ENCODE measurements at places on chromosomes 1 and 21. TPM values are rescaled to one million over a fixed set of nuclear protein-coding genes. Genes with fewer than 3 reads are reported as not detected.
A peak's percentile ranks its signal among the peaks of the same experiment; 100 is the strongest.

- no peak for DNase-seq
Observed at GRCh38 chr1:76876655-76877395, 9.5 kb downstream of the ST6GALNAC5 start.

- DNase-seq, result no peak
Observed at GRCh38 chr1:36092798-36093185, 4.1 kb downstream of the ADPRS start.

- no peak for DNase-seq
Observed at GRCh38 chr1:157773493-157774350, 3.2 kb downstream of the FCRL2 start.

GRCh38 chr1:168340781-168341482 is 60.3 kb downstream of the TBX19 start:
- no peak for DNase-seq

GRCh38 chr1:202915146-202915545 is 11.9 kb downstream of the KLHL12 start:
- DNase-seq, result no peak

DNA sequence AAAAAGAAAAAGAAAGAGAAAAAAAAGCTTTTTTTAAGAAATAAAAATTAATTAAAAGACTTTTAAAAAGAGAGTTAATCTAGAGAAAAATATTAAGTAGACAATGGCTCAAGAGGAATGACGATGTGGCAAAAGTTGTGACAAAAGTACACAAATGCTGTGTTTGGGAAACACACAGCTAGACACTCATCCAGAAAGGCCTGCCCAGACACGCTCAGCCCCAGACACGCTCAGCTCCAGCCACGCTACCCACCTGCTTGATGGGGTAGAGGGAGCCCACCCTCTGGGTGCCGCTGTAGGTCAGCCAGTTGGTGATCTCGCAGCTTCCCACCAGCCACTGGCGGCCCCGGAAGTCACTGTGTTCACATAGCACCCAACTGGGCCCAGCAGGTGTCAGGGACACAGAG is 10.2 kb downstream of the CD52 start:
- no peak for DNase-seq

GRCh38 chr1:71222668-71223067 is 141.8 kb upstream of the ZRANB2 start:
- DNase-seq, result no peak

GRCh38 chr1:39091845-39092645 is 65.9 kb downstream of the NDUFS5 start:
- DNase-seq, result no peak

DNA sequence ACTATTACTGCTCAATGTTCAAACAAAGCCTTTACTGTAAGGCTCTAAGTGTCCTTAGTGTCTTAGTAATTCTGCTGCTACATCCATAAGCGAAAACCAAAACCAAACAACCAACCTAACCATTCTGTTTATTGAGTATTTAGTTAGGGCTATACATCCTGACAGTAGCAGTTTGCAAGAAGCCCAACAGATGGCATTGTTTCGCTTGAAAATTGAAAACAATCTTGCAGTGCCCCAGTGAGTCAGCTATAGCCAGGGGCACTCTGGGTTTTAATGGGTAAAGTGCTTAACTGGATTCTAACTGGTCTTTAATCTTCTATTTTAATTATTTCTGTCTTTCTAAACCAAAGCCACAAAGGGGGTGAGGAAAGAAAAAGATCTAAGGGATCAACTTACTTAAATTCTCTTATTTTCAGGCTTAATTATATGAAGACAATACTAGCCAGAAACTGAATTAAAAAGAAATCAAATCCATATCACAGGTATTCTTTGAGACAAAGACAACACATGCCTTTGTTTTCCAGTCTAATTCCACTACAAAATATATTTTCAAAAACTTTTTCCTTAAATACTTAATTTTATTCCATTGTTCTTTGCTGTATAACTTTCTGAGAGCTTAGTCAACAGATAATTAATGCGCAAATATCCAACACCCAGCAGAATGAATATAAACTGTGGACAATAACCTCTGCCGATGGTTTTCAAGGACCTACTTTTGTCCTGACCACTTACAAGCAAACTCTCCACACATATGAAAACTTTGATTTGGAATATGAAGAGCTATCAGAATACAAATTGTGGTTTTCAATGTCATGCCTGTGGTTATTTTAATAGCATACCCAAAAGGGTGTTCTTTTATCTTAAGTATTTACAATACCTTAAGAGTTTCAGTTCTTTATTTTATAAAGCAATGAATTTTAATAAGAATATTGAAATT is 15.2 kb downstream of the POGZ start:
- no peak for DNase-seq

- no peak for DNase-seq
Observed at GRCh38 chr1:97190326-97190725, 468.7 kb downstream of the PTBP2 start.

GRCh38 chr1:213327017-213327667 is 276.1 kb downstream of the RPS6KC1 start:
- peak; percentile 61 for DNase-seq

- DNase-seq, result no peak
Observed at GRCh38 chr1:180092931-180093650, 61.6 kb upstream of the QSOX1 start.

The FAM76A gene
- 9.8 TPM for total RNA-seq

The SH3BGR gene
- total RNA-seq, result 75.7 TPM

The OR2T35 gene
- total RNA-seq, result not detected

The PTGER3 gene
- total RNA-seq, result 4.6 TPM

The KIAA0319L gene
- total RNA-seq, result 95.0 TPM

Measured in right atrium auricular region (tissue), 2 donors.